ENCODE measurements at places on chromosomes 13 and 19.
A peak's percentile ranks its signal among the peaks of the same experiment; 100 is the strongest.

DNA sequence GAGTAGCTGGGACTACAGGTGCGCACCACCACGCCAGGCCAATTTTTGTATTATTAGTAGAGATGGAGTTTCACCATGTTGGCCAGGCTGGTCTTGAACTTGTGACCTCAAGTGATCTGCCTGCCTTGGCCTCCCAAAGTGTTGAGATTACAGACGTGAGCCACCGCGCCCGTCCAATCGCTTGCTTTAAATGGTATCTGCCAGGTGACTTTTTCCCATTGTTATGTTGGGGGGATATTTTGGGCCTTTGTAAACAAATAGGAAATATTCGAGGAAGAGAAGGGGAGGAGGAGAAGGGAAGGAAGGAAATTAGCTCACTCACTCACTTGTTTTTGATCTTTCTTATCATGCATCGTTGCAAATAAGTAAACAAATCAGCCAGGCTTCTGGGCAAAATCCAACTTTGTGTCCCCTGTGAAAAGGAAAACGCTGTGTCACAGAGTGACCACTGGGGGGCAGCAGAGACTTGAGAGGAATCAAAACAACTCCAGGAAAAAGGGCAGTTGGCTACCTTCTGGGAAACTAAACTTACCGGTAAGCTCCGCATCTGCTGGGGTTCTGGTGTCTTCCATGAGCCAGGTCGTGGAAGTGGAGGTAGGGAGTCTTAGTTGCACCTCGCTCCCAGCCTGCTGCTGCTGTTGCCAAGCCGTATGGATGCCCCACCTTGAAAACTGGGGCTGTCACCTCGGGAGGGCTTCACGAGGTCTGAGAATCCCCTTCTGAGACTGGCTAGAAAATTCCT is 9.3 kb upstream of the RANBP3 start:
- DNase-seq: peak; percentile 45

- no peak for DNase-seq
These were observed 13.1 kb upstream of the PDE4C start for GRCh38 chr19:18239303-18239702.

GRCh38 chr13:43572656-43573360 is 214.0 kb downstream of the ENOX1 start:
- DNase-seq: no peak

DNA sequence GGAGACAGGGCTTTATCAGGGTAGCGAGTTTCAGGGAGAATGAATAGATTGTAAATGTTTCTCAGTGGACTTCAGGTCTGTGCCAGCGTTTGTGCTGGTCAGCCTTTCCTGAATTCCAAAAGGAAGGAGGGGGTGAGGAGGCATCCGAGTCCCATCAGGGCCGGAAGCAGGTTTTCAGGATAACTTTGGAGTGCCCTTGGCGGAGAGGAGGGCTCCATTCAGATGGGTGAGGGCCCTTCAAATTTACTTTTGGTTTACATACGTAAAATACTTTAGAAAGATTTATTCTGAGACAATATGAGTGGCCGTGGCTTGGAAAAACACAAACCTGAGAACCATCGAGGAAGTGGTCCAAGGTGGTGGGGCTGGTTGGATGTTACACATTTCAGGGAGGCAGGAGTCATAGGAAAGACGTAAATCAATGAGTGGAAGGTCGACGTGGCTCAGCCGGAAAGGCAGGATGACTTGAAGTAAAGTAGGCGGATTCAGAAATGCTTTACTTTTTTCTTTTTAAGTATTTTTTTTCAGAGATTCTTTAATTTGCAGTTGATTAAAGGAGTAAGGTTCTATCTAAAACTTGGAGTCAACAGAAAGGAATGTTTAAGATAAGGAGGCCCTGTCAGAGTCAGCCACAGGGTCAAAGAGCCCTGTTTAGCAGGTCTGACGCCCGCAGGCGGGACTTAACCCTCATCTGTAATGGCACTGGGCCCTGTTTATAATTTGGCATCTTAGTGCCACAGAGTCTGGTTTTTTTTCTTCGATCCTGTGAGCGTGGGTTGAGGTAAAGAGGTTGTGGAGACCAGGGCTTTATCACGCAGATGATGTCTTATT is 32.8 kb downstream of the ATP11A start:
- DNase-seq: no peak

DNA sequence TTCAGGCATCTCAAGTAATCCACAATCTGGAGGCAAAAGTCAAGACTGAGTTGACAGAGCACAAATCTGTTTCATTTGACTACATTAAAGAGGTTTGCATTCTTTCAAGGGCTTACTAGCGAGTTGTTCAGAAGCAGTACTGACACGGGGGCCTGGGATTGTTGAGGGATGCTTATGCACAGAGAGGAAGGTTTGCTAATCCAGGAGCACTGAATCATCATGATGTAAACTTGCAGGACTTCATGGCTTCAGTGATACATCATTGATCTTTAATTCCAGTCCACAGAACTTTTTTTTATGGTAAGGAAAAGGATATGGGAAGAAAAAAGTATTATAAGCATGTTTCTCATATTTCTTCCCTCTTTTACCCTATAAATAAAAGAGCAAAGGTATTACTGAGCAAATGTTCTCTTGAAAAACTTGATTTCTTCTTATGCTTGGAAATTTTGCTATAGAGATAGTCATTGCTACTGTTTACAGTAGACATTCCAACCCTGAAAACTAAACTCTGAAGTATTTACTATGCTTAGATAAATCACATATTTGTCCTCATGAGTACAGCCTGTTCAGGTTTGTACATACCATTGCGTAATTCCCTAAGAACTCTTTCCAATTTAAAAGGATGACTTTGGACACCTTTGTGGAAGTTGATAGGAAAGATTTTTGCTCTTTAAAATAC is 65.8 kb upstream of the KPNA3 start:
- DNase-seq: no peak

DNA sequence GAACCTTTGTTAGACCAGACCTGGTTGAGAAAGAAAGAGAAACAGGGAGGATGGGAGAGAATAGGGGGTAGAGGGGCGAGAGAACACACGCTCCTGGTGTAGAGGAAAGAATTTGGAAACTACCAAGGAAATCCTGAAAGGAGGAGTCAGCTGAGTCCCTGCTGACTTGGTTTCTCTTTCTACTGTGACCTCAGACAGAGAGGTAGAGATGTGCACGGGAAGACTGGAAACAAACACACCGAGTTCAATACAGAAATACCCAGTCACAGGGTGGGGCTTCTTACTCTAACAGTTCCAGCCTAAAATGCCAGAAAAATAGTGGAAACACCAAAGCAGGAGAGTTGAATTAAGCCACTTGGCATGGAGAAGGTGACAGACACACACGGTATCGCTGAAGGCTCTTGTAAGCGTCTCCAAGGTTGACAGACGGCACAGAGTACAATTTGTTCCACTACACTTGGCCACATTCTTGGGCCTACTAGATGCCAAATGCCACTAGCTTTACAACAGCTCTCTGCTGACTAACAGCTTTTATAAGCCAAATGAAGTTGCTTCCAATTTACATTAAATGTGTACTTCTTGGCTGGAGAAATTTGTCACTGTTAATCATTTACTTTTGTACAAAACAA is 28.1 kb downstream of the LATS2 start:
- no peak for DNase-seq

GRCh38 chr13:77171451-77171850 is 144.5 kb upstream of the FBXL3 start:
- DNase-seq: no peak

- no peak for DNase-seq
These were observed 1472.6 kb downstream of the UQCRFS1 start for GRCh38 chr19:27740396-27740795.

- DNase-seq: no peak
These were observed 147.2 kb downstream of the MIPEP start for GRCh38 chr13:23741879-23742510.

DNA sequence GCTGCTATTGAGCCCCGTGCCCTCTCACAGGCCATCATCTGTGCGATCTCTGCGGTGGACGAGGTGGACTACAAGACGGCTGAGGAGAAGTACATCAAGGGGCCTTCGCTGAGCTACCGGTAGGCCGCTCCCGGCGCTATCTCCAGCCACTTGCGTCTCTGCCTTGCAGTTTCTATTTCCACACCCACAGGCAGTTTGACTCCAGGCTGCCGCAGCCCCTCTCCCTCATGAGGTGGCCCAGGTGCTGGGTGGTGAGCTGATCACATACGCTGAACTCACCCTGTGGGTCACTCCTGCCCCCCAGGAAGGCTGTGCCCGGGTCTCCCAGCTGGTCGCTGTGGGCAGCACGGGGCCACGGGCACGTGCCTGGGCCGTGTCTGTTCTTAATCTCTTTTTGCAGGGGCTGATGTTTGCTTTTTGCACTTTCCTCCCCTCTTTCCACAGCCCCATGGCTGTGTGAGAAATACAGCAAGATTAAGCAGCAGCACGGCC is 10.6 kb upstream of the NDUFS7 start:
- no peak for DNase-seq

GRCh38 chr13:102679449-102680132 is 15.3 kb downstream of the METTL21C start:
- no peak for DNase-seq

DNA sequence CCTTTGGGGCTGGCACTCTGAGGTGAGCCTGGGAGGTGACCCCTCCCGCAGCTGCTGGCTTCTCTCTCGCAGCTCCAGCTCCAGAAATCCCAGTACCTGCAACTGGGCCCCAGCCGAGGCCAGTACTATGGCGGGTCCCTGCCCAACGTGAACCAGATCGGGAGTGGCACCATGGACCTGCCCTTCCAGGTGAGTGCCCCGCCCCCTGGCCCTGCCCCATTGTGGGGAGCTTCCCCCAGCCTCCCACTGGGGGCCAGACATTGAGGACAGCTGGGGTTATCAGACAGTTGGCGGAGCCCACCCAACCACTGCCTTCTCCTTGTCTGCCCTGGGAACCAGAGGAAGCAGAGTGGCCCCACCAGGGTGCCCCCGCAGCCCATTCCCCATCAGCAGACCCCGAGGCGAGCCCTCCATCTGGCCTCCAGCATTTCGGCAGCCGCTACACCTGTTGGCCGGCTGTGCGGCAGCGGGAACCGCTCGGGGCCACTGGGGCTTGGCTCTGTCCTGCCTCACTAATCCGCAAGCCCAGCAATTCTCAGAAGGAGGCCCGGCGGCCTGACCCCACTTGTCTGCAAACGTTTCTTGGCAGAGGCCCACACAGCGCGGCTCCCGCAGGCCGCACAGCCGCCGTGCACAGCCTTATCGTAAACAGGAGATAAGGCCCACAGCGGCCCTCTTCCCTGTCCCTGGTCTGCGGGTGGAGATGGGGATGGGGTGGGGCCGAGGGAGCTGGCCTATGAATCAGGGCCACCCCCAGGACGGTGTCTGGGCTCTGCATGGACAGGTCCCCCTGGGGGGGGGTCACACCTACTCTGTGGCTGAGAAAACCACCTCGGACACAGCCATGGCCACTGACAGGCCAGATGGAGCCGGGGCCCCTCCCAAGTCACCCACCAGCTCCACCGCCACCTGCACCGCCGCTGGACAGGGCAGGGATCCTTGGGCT is 48.0 kb downstream of the COMP start:
- DNase-seq: no peak

- peak; percentile 67 for DNase-seq
These were observed 1.8 kb downstream of the VASP start for GRCh38 chr19:45508861-45509691.

GRCh38 chr13:51234676-51235075 is 12.5 kb downstream of the FAM124A start:
- DNase-seq: no peak

DNA sequence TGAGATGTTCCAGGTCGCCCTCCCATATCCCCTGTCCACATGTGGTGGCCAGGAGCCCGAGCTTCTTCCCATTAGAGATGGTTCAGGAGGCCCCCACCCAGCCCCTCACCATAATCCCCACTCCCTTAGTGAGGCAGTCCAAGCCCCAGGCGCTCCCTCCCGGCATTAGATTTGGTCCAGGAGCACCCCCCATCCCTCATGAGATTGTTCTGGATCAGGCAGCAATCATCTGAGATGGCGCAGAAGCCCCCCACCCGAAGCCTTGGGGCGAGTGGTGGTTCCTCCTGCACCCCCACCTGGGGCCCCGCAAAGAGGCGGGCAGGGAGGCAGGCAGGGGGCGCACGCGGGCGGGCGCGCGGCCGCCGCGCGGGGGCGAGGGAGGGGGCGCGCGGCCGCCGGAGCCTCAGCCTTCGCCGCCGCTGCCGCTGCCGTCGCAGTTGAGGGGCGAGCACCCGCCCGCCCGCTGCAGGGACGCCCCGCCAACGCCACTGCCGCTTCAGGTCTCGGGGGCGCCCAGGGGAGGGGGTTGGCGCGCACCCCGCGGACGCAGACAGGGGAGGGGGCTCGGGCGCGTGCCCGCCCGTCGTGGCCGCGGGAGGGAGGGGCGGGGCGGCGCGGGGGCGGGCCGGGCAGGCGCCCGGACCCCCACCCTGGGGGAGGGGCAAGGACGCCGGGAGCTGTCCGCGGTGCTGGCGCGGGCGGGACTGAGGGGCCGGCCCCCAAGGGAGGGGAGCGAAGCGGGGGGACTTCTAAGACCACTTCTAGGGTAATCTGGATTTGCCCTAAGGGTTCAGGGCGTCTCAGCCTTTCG is 46.4 kb upstream of the SHKBP1 start:
- no peak for DNase-seq

GRCh38 chr19:15291548-15292021 is 40.8 kb downstream of the BRD4 start:
- DNase-seq: no peak

- no peak for DNase-seq
These were observed 354.9 kb upstream of the SLITRK1 start for GRCh38 chr13:84237143-84237542.

- no peak for DNase-seq
These were observed 236 bp upstream of the TINCR start for GRCh38 chr19:5567970-5568407.

- no peak for DNase-seq
These were observed 14.2 kb downstream of the CRTC1 start for GRCh38 chr19:18697680-18698079.

DNA sequence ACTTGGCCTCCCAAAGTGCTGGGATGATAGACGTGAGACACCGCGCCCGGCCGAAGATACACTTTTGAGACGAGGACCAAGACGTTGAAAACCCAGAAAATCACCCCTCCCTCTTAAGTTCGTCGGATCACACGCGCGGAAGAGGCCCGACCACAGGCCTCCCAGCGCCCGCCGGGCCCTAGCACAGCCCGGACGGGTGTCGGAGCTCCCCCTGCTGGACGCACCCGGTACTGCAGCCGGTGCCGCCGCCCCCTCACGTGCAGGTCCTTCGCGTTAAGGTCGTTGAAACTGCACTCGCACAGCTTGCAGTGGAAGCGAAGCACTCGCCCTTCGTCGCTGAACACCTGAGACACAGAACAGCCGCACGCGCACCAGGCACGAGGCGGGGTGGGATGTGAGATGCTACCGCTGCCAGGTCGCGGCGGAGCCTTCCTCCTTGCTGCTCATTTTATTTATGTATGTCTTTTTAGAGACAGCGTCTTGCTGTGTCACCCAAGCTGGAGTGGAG is 35.7 kb upstream of the MATK start:
- peak; percentile 66 for DNase-seq

- no peak for DNase-seq
These were observed 2.3 kb downstream of the UPF1 start for GRCh38 chr19:18833849-18834643.

DNA sequence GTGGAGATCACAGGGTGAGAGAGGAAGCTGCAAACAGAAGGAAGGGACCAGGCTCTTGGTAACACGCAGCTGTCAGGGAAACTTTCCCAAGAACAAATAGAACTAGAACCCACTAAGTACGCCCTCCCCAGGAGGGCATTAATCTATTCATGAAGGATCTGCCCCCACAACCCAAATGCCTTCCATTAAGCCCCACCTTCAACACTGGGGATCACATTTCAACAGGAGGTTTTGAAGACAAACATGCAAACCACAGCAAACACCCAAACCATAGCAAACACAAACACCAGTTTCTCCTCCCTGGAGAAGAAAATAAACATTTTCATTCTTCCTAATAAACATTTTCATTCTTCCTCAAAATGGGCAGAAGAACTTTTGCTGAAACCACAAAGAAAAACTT is 329.6 kb downstream of the EFNB2 start:
- DNase-seq: no peak
